ENCODE measurements at places on chromosomes 7 and 10.

GRCh38 chr10:101968286-101968939, 87.6 kb downstream of the ARMH3 start:
- no peak for DNase-seq

DNA sequence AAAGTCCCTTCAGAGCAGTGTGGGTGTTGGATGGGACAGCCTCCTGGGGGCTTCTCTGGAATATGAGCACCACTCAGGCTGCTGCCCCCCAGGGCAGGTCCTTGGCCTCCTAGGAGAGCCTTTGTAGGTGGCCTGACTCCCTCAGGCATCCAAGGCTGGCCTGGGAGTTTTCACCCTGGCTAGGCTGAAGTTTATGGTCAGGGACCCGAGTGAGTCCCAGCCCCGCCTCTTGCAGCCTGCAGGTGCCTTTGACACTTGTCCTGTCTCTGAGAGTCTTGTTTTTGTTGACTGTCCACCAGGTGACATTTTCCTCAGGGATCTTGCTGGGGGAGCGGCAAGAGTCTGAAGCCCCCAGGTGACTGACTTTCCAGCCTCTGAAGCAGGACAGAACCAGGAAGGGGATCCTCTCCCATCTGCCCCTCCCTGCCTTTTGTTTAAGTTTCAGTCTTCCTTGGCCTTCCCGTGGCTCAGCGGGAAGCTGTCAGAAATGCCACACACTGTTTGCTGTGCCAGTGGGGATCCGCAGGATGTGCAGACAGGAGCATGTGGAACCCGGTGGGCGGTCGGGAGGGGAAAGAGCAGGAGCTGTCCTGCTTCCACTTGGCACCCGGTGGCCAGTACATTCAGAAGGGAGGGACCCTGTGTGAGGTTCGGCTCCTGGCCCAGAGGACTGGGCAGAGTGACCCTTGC, 59.5 kb downstream of the LRRC18 start:
- DNase-seq, result no peak

- no peak for DNase-seq
Observed at GRCh38 chr7:82257118-82257695, 186.4 kb downstream of the CACNA2D1 start.

DNA sequence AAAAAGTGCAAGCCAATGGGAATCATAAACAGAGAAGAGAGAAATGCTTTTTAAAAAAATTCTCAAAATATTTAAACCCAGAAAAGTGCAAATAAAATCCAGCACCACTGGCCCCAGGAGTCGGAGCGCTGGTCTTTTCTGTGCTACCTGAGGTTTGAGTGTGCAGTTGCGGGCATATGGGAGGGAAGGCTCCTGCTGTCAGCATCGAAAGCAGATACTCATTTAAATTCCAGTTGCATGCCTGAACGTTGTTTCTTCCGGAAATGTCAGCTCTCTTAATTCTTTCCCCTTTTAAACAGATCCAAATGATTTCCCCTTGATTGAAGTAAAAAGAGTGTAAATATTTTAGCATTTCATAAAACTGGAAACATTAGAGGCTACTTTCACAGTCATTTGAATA, 240.5 kb upstream of the GPR26 start:
- no peak for DNase-seq

- no peak for DNase-seq
Observed at GRCh38 chr7:69399401-69399800, 198.9 kb upstream of the AUTS2 start.

DNA sequence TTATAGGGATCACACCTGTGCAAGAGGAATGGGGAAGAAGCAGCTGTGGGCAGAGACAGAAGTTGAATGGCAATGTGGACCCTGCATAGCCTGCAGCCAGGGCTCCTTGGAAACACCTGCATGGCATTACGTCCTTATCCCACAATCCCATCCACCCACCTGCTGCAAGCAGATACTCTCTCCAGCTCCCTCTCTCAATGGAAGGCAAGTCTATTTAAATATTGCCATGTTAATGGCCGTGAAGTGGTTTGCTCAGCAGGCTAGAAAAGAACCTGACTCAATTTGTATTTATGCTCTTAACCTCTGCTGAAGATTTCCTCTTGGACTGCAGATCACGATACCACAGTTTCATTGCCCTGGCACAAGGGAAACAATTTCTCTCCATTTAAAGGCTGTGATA, 417.0 kb downstream of the TYW1 start:
- DNase-seq, result no peak

- no peak for DNase-seq
Observed at GRCh38 chr10:14253711-14254110, 77.0 kb downstream of the FRMD4A start.

- DNase-seq, result no peak
Observed at GRCh38 chr10:118587881-118588651, 7.4 kb downstream of the PRLHR start.

- no peak for DNase-seq
Observed at GRCh38 chr7:4113271-4113670, 568.8 kb upstream of the FOXK1 start.

- no peak for DNase-seq
Observed at GRCh38 chr10:73785721-73786511, 510 bp downstream of the ZSWIM8 start.

- no peak for DNase-seq
Observed at GRCh38 chr7:131057794-131058070, 269.9 kb upstream of the MKLN1 start.

DNA sequence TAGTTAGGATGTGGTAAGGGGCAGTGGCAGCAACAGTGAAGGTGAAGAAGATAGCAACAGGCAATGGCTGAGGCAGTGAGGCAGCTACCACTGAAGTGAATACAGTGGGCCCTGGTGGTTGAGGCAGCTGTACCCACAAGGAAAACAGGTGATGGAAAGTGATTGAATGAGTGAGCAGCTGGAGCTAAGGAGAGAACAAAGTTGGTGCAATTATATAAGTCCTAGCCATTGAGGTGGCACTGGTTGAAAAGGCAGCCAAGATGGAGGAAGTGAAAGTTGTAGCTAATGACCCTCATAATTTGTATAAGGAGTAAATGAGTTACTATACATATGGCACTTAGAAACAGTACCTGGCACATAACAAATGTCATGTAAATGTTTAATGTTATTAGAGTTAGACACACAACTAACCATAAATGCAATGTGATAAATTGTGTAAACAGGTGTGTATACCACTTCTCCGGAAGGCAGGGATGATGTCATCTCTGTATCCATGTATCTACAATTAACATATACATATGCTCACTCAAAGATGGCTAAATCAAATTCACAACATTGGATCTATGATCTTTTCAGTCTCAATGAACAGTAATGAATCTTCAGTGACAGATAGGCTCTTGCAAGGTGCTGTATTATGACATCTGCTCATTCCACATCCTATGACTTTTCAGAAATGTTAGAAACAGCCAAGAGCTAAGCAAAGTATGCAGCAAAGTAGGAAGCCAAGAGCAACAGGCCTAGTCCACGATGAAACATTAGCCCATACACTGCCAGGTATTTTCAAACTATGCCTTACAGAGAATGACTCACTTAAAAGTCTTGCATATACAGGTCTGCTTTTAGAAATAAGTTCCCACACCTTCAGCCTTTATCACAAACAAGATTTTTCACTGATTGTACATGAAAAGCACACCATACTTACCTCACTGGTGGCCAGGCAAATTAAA, 10.7 kb downstream of the XPNPEP1 start:
- no peak for DNase-seq

GRCh38 chr10:22345301-22346095, at the start of gene SPAG6:
SPAG6 (plus strand) TSS chr10:22345496; CDS start chr10:22345612, 116 bp downstream.
- DNase-seq, result no peak

DNA sequence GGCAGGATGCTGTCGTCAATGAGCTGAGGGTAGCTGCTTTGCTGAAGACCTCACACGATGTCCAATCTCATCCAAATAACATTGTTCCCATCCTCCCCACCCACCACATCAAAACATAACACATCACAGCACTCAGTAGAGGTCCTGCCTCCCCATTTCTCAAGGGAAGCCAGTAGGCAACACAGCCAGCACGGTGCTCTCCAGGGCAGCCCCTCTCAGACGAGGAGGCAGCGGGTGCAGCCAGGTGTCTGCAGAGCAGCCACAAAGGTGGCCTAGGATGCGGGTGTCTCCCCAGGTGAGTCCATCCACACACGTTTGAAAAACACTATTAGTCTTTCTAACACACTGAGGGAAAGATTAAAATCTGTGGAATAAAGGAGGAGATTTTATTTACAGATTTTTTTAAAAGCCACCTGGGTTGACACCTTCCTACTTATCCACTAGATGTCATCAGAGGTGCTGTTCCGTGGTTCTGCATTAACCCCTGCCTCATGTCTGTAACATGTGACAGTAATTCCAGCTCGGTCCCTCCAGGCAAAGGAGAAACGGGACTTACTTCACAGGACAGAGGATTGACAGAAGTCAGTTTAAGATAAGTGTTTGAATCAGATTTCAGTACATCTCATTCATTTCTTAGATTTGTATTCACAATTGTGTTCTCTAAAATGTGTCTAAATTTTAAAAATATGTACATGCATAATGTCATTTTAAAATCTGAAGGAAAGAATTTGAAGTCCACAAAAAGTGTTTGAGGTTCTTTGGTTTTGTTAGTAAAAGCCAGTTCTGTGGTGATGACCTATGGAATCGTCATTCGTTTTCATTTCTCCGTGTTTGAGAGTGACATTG, 68.0 kb downstream of the LANCL2 start:
- DNase-seq, result no peak

DNA sequence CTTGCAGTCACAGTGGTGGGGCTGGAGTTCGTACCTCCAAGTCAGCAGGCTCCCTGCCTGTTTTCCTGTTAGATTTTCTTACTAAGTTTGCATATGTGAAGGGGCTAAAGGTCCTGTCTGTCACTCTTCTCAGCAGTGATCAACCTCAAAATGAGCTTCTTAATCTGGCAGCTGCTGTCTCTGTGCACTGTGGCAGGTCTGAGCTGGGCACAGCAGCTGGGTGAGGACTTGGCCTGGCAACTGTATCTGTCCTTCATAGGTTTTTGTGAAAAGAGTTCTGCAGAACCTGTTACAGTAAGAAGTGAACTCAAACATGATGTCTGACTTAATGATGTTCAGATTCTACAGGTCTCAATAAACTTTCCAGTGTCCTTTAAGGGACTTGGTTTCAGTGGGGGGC, 31.3 kb upstream of the GJD4 start:
- no peak for DNase-seq

- DNase-seq, result no peak
Observed at GRCh38 chr10:63720072-63720537, 198.9 kb downstream of the REEP3 start.

- no peak for DNase-seq
Observed at GRCh38 chr7:51160990-51161615, 155.5 kb downstream of the COBL start.

- DNase-seq, result no peak
Observed at GRCh38 chr10:21769041-21769440, 234.5 kb downstream of the DNAJC1 start.

DNA sequence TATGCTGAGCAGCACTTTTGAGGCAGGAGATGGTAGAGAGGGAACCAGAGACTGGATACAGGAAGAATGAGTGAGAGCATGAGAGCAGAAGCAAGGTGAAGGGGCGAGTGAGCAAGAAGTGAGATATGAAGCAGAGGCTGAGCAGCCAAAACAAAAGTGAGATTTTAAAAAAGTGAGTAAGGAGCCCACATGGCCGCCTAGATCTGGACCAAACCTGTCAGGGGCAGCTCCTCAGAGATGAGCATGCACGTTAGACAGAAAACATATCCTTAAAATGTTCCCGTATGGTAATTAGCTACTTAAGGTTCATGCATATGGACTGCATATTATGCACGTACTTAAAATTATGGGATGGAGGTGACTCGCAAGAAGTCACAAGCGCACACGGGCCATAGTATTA, 22.5 kb downstream of the TMEM176A start:
- DNase-seq, result no peak
